Pancreas (tissue), 10 donors: ENCODE measurements at places on chromosomes 12 and 14.

- DNase-seq = no peak
These were observed 27.0 kb downstream of the DYNC1H1 start for GRCh38 chr14:101991352-101991751.

- peak; percentile 89 for DNase-seq
These were observed 101.0 kb downstream of the BEGAIN start for GRCh38 chr14:100486025-100486828.

GRCh38 chr14:31340297-31341063, 79.9 kb downstream of the HEATR5A start:
- no peak for DNase-seq

- no peak for DNase-seq
These were observed 10.5 kb downstream of the SNX6 start for GRCh38 chr14:34619471-34619870.

DNA sequence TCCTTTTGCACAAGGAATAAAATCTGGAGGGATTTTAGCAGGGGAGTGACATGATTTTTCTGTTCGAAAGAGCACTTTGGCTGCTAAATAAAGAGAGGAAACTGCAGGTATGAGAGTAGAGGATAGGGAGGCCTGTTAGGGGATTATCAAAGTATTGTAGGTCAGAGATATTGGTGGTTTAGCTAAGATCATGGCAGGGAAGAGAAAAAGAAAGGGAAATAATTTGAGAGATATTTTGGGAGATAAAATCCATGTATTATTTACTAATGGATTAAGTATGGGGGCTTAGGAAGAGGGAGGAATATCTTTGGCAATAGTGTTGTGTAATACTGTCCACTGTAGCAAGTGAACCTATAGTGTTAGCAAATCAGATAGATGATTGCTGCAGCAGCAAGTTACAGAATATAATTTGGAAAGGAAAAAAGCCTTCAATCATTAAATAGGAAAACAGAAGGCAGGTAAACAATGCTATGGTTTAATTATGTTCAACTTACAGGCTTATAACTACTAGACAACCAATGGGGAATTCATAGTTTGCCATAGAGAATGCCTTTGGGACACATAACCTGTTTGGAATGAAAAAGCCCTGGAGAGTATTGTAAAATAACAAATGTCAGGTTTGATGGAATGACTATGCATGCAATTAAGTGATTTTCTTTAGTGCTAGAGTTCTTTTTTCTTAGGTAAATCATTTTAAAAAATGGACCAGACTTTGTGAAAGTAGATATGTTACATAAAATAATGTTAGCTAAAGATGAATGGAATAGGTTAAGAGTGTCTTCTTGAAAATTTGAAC, 50.5 kb downstream of the ADIPOR2 start:
- DNase-seq = no peak

- DNase-seq = peak; percentile 51
These were observed 8.1 kb downstream of the DAO start for GRCh38 chr12:108888031-108888430.

GRCh38 chr14:88346048-88346639, 23.1 kb upstream of the KCNK10 start:
- DNase-seq = no peak

GRCh38 chr14:53953828-53954550, 2.6 kb downstream of the BMP4 start:
- DNase-seq = peak; percentile 44

GRCh38 chr12:98344046-98344930, 171.1 kb upstream of the TMPO start:
- DNase-seq = no peak

- DNase-seq = no peak
These were observed 168.9 kb upstream of the NOVA1 start for GRCh38 chr14:26766726-26767125.

DNA sequence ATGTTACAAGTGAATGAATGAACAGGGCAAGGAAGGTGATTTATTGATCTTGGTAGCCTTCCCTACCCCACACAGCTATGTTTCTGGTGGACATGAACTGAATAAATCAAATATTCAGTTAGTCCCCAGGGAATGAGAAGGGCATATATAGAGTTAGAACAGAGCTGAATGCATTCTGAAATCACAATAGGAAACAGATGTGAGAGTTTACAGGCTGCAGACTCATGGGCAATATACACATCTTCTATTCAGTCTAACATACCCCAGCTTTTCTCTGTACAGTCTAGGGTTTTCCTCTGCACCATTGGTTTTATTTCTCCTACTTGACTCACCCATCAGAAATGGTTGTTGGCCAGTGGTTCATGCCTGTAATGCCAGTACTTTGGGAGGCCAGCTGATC, 7.3 kb upstream of the STX2 start:
- DNase-seq = no peak

DNA sequence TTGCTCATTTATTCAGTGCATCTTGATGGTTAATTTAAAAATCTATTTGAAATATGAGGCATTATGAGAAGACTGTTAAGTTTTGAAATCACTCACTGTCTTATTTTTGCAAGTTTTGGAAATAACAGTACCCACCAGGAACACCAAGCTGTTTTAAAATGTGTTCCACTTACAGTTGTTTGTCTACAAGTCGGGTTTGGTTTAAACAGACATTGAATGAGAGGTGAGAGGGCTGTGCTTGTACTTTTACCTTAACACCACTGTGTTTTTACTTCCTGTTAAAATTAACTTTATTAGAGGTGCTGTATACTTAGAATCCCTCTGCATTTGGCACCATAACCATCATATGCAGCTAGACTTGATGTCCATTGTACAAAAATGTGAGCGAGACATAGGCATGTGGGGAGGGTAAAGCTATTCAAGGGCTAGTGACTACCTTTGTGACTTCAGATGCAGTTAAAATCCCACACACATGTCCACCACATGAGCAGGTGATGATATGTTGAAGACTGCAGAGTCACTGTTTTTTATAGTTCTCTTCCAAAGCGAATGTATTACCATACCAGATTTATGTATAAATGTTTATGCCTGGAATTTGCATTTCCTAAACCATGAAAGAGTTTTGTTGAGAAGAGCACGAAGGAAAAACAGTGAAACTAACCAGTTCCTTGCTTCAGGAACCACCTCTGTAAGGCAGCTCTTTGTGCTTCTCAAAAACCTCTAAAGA, 12.9 kb downstream of the ELK3 start:
- DNase-seq = no peak

- no peak for DNase-seq
These were observed 226.5 kb upstream of the PELI2 start for GRCh38 chr14:55891692-55892091.

DNA sequence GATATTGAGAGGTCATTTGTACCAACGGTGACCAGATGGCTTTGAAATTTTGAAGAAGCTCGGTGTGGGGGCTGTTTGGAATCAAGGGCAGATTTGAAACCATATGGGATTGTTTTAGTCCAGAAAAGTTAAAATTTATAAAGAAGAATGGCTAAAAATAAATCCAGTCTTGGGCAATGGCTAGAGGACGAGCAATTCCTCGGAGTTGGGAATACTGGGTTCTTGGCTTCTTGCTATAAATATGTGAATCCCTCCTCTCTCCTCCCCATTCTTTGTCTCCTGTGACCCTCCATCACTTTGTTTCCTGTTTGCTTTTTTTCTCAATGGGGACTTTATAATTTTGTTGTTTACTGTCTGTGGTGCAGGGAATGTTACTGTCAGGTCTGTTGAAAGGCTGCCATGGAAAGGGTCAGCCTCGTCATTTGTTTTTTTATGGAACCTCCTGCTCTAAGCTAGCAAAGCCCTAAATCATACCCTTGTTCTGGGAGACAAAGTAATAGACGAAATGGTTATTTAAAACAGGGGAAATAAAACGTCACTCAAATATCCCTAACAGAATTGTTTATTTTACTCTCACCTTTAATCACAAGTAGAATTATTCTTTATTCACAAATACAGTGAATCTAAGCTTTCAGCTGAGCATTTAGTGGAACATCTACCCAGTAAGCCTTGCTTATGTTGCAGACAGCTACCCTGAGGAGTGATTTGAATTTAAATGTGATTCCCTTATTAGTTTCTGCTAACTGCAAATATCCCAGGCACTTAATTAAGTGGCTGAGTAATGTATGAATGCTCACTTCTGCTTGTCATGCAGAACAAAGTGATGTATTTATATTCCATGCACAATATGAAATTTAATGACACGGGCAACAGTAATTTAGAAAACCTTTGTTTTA, 273.1 kb upstream of the NOVA1 start:
- no peak for DNase-seq

DNA sequence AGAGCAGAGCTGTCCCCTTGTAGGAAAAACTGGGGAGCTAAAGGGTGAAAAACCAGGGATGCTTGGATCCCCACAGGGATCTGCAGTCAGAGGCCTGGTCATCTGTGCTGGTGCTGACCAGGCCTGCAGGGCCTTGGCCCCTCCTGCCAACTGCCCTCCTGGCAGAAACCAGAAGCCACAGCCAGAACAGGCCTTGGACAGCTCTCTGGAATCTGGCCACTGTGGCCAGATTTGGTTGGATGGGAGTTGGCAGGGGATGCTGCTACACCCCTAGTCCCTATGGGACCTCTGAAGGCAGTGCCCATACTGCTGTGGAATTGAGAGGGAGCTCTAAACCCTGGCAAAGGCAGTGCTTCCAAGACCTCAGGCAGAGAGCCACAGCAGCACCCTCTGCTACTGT, 9.2 kb upstream of the GPX2 start:
- no peak for DNase-seq

DNA sequence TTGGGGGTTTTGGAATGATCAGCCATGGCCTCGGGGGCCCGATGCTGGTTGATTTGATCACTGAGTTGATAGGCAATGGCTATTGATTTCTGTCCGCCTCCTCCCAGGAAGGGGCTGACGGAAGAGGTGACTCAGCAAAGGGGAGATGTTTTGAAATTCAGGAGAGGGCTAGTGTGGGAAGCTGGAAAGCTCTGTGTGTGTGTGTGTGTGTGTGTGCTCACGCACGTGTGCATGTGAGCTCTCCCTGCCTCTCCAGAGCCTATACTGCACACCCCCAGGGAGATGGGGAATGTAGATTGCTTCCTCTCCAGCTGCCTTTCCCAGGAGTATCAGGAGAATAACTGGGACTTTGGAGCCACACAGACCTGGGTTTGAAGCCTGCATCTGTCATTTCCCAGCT, 184.9 kb upstream of the MYL2 start:
- no peak for DNase-seq

GRCh38 chr12:64687816-64688215, 71.4 kb downstream of the GNS start:
- no peak for DNase-seq

DNA sequence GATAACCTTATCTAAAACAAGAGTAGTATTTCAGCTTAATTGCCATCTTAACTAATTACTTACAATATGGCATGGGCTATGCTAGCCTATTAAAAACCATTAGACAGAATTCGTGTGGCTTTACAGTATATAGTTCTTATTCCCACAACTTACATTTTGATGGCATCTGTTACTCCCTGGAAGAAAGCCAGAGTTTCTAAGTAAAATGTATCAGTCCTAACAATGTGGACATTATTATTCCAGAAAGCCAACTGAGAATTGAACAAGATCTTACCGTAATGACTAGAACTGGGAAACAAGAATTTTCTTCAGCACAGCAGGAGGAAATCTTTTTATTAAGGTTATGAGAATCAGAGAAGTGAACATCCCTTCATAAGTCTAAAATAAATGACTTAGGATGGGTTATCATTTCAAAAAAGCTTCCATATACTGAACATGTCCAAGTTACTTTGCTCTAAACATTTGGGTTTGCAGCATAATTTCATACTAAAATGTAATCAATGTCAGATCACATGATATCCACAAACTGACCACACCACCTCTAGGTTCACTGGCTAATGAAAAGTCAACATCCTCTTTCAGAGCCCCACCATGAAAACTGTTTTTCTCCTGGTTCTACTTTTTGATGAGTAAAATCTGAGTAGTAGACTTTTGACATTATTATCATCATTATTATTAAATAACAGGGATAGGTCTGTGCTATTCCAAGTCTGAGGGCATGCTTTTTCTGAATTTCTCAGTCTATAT, 179.7 kb downstream of the SSPN start:
- no peak for DNase-seq

- no peak for DNase-seq
These were observed 858.1 kb downstream of the NRXN3 start for GRCh38 chr14:79028281-79028680.

DNA sequence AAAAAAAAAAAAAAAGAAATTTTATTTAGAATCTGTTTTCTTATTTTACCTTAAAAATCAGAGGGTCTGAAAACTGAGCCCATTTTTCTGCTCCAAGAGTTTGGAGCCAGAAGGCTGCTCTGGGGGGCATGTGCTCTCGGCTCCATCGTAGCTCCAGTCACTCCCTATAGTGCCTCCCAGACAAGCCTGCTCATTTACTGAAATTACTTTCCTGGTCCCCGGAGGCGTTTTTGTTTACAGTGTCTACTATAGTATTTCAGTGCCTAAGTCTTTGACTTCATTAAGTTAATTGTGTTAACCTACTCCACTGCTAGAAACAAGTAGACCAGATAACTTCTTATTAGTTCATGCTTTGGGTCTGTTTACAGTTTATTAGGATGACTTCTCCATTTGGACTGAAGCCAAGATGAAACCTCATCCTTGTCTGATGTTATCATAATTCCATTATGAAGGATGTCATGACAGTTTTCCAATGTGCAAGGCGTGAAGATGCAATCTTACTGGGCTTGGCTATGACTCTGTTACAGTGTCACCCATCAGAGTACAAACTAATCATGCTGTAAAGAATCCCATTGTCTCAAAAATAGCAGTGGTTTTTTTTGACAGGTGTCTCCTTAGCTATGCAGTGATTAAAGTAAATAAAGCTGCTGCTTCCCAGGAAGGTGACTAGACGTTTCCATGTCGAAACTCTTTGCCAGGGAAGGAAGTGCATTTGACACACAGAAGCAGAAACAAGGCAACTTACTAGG, 182.3 kb downstream of the TMEM132C start:
- DNase-seq = no peak

GRCh38 chr12:98757455-98757854, 112.4 kb downstream of the APAF1 start:
- DNase-seq = no peak

DNA sequence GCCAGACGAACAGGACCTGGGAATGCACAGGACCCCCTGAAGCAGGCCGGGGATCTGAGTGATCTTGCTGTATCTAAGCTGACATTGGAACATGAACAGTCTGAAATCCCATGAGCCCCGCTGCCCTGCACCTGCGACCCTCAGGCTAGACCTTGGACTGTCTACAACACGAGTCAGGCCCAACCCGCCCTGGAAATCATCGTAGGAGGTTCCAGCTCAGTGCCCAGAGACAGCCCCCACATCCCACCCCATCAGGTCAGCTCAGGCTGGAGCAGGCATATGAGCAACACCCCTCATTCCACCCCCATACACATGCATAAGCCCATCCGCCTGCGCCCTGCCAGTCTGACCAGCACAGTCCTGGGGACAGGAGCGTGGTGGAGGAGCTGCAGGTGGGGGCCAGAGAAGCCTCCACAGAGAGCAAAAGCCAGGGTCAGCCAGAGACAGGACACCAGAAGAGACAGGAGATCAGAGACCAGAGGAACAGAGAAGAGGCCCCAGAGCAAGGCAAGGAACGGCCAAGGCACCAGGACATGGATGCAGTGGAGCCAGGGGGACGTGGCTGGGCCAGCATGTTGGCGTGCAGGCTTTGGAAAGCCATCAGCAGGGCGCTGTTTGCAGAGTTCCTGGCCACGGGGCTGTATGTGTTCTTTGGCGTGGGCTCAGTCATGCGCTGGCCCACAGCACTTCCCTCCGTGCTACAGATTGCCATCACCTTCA, at the start of gene AQP6:
TSS of gene AQP6 (plus strand) at position 307 of the 720 bp plus-strand sequence. CDS start at position 534, 227 bp downstream.
- DNase-seq = no peak

- no peak for DNase-seq
These were observed 27.1 kb downstream of the VWF start for GRCh38 chr12:6097411-6097810.
